ENCODE measurements at places on chromosomes 2 and 18. TPM values are rescaled to one million over a fixed set of nuclear protein-coding genes. Genes with fewer than 3 reads are reported as not detected.

Gene ZNF519
- 0.88 TPM for total RNA-seq

- no peak overlapping the region for H3K4me3 ChIP-seq
- no peaks in the 10 kb centered on the region for H3K4me1 ChIP-seq
- no peak for DNase-seq
- H3K27me3 ChIP-seq = no peaks in the 10 kb centered on the region
Observed at GRCh38 chr2:54015798-54016699, 45.3 kb upstream of the PSME4 start.

DNA sequence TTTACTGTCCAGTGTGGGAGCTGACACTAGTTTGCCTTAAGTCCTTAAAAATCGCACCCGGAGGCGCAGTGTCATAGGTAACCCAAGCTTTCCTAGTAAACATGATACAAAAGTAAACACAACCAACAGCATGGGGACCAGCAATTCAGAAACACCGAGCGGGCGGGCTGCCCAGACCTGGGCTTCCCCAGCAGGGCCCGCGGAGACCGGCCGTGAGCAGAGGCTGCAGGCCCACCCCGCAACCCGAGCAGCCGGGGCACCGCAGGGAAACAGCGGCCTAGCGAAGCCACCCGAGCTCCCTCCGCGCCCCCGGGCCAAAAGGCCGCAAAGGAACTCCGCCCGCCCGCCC lies 296 bp downstream of the TTC21B start:
- H3K27me3 ChIP-seq = no peaks in the 10 kb centered on the region
- H3K4me3 ChIP-seq = peak overlapping the region; percentile 42
- H3K36me3 ChIP-seq = no peaks in the 10 kb centered on the region
- peaks cover 26% of the 10 kb centered on the region for H3K4me1 ChIP-seq
- peak overlapping the region; percentile 92 for H3K27ac ChIP-seq

DNA sequence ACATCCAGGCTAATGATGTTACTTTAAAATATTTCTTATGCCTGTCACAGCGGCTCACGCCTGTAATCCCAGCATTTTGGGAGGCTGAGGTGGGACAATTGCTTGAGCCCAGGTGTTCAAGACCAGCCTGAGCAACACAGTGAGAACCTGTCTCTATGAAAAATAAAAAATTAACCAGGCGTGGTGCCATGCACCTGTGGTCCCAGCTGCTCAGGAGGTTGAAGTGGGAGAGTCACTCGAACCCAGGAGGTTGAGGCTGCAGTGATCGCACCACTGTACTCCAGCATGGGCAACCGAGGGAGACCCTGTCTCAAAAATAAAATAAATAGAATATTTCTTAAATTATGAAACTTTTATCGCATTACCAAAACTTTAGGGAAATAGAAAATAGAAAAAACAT lies 28.1 kb upstream of the ACTR3 start:
- no peaks in the 10 kb centered on the region for H3K27me3 ChIP-seq
- no peaks in the 10 kb centered on the region for H3K36me3 ChIP-seq
- H3K4me1 ChIP-seq = no peaks in the 10 kb centered on the region
- DNase-seq = no peak
- no peak overlapping the region for H3K27ac ChIP-seq
- H3K4me3 ChIP-seq = no peak overlapping the region

- H3K36me3 ChIP-seq = no peaks in the 10 kb centered on the region
- no peak overlapping the region for H3K4me3 ChIP-seq
- H3K4me1 ChIP-seq = no peaks in the 10 kb centered on the region
- DNase-seq = no peak
- no peak overlapping the region for H3K27ac ChIP-seq
- H3K27me3 ChIP-seq = no peaks in the 10 kb centered on the region
Observed at GRCh38 chr2:26652361-26653041, 11.3 kb upstream of the CIB4 start.

DNA sequence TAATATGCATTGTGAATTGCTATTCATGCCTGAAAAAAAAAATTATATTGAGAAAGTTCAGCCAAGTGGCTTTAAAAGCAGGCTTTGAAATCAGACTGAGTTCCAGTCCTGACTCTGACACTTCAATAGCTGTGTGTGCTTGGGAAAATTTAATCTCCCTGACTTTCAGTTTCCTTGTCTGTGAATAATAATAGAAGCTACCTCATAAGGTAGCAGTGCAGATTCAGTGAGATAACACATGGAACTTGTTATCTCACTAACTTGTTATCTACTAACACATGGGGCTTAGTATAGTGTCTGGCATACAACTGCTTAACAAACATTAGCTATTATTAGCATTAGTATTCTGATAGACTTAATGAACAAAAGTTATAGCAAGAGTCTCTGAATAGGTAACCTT lies 14.9 kb downstream of the ALS2 start:
- no peak for DNase-seq
- H3K4me1 ChIP-seq = no peaks in the 10 kb centered on the region
- H3K27ac ChIP-seq = no peak overlapping the region
- no peaks in the 10 kb centered on the region for H3K27me3 ChIP-seq

GRCh38 chr2:41413813-41414485 lies 633.9 kb upstream of the PKDCC start:
- no peaks in the 10 kb centered on the region for H3K36me3 ChIP-seq
- no peak for DNase-seq
- no peaks in the 10 kb centered on the region for H3K27me3 ChIP-seq
- no peak overlapping the region for H3K27ac ChIP-seq
- H3K4me3 ChIP-seq = no peak overlapping the region
- no peaks in the 10 kb centered on the region for H3K4me1 ChIP-seq

DNA sequence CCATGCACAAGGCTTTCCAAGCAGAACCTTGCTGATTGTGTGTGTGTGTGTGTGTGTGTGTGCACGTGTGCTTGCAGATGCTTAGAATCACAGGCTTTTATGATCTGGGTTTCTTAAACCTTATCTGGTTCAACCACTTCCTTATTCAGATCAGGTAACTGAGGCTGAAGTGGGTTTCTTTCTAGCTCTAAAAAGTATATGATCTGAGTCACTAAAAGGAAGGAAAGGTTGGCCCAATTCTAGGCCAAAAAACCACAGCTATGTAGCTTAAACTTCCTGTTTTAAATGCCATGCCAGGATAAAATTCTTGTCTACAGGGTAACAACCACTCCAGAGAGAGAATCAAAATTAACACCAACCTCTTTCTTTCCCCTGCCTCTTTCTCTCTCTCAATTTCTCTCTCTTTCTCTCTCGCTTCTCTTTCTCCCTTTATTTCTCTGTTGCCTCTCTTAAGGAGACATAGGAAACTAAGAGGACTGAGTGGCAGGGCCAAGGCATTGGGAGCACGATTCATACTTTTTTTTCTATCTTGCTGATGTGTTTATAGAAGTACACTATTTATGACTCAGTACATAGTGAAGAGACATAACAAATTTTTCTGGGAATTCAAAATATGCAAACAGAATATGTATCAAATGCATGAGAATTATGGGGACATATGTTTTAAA lies 140.3 kb downstream of the TRIB2 start:
- DNase-seq = no peak
- no peaks in the 10 kb centered on the region for H3K36me3 ChIP-seq
- no peaks in the 10 kb centered on the region for H3K4me1 ChIP-seq
- no peak overlapping the region for H3K4me3 ChIP-seq
- no peak overlapping the region for H3K27ac ChIP-seq

DNA sequence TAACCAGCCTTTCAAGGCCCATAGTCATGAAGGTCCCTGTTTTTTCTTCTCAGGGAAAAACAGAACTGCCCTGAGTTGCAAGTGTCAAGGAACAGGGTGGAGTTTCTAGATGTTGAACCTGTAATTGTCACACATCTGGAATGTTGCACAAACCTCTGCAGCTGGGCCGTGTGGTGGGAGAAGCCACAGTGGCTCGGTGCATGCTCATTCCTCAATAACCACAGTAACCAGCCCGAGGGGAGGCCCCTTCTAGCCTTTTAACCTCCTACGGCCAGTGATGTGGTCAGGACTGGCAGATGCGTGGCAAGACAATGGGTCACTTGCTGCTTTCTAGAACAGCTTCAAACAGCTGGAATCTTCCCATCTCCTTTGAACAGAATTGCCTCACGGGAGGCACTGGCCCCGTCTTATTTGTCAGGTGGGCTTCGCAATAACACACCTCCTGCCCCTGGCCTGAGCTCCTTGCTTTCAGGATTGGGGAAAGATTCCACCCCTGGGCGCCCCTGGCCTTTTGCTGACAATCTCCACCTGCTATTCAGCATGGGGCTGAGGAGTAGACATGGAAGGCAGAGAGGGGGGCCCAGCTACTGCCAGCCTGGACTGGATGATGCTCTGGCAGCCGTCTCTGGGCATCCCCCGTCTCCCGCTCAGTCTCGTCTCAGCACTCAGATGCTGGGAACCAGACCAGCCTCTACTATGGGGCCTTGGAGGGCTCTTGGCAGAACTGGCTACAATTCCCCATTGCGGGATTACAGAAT lies 102.9 kb downstream of the KLHL29 start:
- DNase-seq = no peak
- H3K27me3 ChIP-seq = no peaks in the 10 kb centered on the region
- H3K4me1 ChIP-seq = no peaks in the 10 kb centered on the region

GRCh38 chr18:27966881-27967280 lies 210.0 kb downstream of the CDH2 start:
- H3K27me3 ChIP-seq = no peaks in the 10 kb centered on the region
- no peak overlapping the region for H3K27ac ChIP-seq
- no peak overlapping the region for H3K4me3 ChIP-seq
- H3K36me3 ChIP-seq = no peaks in the 10 kb centered on the region

Gene PDE11A
- 2.6 TPM for total RNA-seq

Gene ENOSF1
- 39.2 TPM for total RNA-seq

Gene MRPS9
- 12.3 TPM for total RNA-seq

DNA sequence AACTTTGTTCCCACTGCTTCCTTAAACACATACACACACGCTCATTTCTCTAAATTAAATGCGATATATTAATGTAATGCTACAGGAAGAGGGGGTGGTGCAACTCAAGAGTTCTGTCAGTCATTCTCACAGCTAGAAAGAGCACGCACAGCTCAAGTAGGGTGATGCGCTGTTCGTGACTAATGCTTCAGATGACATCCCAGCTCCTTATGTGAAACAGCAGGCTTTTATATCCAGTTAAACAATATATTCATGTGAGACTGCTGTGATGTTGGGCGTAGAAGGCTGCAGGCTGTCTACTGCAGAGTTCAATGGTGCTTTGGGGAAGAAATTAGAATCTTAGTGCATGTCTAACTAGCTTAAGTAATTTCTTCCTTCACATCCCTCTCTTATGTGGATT lies 912.6 kb upstream of the FSHR start:
- H3K4me1 ChIP-seq = no peaks in the 10 kb centered on the region
- H3K36me3 ChIP-seq = no peaks in the 10 kb centered on the region
- DNase-seq = no peak
- no peaks in the 10 kb centered on the region for H3K27me3 ChIP-seq
- no peak overlapping the region for H3K4me3 ChIP-seq

Gene SEMA4F
- total RNA-seq = 1.9 TPM

GRCh38 chr2:97644023-97644717 lies 1.7 kb upstream of the COX5B start:
- H3K36me3 ChIP-seq = no peaks in the 10 kb centered on the region
- peaks cover 5% of the 10 kb centered on the region for H3K4me1 ChIP-seq
- H3K27ac ChIP-seq = no peak overlapping the region
- DNase-seq = no peak

Gene SLC9A2
- not detected for total RNA-seq

All from pancreas (tissue), 10 donors.